ENCODE measurements at places on chromosomes 16 and 17. TPM values are rescaled to one million over a fixed set of nuclear protein-coding genes. Genes with fewer than 3 reads are reported as not detected.
A peak's percentile ranks its signal among the peaks of the same experiment; 100 is the strongest.

GRCh38 chr17:45110676-45111611 is 21.4 kb downstream of the PLCD3 start:
- no peak for DNase-seq

The ADAMTS18 gene
- total RNA-seq: 64.5 TPM

DNA sequence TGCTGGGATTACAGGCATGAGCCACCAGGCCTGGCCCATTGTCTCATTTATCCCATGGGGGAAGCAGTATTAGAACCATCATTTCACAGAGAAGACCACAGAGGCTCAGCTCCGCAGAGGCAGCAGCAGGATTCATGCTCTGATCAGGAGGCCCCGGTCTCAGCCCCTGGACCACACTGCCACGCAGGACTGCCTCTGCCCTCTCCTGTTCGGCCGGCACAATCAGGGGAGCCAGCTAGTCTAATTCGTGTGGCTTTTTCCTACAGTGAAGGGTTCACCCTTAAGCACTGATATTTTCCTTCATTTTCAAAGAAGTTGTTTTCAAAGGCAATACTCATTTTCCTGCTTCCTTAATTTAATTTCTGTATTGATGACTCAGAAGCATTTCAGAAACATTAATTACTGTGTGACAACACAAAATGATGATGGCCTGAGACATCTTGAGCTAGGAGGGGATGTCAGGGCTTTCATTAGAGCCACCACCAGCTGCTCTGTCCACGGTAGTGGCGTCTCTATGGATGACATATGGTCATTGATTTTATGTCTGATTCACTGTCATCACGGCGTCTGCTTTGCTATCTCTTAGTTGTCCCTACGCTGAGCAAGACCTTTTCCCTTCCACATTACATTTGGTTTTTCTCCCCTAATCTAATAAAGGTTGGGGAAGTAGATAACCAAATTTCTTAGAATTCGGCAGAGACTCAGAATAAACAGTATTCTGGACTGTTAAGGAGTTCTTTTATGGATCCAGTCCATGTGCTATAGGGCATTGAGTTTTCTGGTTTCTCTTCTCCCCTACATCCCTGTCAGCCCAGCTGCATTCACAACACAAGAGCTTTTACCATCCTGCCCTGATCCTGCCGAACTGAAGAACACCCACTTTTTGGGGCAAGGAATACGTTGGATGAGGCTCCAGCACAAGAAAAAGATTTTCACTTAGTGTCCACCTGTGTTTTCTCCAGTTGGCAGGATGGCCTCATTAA is 314.0 kb downstream of the SLC39A11 start:
- DNase-seq: no peak

DNA sequence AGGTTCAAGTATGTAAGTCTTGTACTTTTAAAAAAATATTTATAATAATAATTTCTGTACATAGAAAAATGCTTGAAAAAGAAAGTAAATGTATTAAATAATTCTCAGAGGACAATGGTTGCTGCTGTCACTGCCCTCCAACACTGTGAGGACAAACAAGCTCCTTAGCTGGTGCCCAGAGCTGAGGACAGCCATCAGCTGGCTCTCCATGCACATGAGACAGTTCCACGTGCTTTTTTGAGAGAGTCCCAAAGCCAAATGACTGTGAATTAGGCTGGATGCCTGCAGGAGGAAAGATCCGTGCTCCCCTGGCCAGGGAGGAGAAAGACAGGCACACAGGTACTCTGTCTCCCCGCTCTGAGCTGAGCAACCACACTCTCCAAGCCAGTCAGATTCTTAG is 115.5 kb upstream of the IRX5 start:
- no peak for DNase-seq

The CD300H gene
- not detected for total RNA-seq

DNA sequence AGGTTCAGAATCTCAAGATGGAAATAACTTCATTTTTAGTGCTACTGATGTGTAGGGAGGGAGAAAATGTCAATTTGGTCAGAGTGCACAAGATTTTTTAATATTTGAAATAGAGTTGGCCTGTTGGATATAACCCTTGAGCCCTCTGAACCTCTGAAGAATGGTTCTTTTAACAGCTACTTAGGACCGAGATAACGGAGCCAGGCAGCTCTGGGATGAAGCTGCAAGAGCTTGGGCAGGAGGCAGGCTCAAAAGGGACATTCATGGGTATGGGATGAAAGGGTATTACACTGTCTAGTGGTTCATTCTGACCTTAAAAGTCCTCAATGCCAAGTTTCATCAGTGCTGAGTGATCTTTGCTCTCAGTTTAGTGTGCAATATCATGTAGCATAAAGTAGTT is 111.4 kb upstream of the CPHXL start:
- no peak for DNase-seq

- no peak for DNase-seq
Observed at GRCh38 chr16:1877089-1877488, 5.1 kb upstream of the MEIOB start.

- DNase-seq: no peak
Observed at GRCh38 chr16:68238029-68238345, 2.1 kb upstream of the ESRP2 start.

The CACNG5 gene
- not detected for total RNA-seq

- peak; percentile 67 for DNase-seq
Observed at GRCh38 chr17:45277992-45278391, 16.1 kb upstream of the SPATA32 start.

The WNT9B gene
- total RNA-seq: not detected

DNA sequence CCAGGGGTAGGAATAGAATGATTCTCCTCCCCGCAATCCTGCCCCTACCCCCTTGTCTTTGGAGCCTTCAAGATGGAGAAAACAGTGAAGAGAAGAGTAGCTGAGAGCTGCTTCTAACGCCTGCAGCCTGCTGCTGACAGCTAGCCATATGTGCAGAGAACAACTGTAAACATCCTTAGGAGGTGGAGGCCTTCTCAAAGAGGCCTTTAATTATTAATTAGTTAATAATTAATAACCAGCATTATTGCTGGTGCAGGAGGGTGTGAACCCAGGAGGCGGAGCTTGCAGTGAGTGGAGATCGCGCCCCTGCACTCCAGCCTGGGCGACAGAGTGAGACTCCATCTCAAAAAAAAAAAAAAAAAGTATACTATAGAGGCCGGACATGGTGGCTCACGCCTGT is 8.5 kb downstream of the BFAR start:
- DNase-seq: no peak

- DNase-seq: no peak
Observed at GRCh38 chr17:79788989-79789942, 7.6 kb downstream of the CBX8 start.

GRCh38 chr16:29963021-29963743 is 1.3 kb downstream of the TMEM219 start:
- DNase-seq: no peak

DNA sequence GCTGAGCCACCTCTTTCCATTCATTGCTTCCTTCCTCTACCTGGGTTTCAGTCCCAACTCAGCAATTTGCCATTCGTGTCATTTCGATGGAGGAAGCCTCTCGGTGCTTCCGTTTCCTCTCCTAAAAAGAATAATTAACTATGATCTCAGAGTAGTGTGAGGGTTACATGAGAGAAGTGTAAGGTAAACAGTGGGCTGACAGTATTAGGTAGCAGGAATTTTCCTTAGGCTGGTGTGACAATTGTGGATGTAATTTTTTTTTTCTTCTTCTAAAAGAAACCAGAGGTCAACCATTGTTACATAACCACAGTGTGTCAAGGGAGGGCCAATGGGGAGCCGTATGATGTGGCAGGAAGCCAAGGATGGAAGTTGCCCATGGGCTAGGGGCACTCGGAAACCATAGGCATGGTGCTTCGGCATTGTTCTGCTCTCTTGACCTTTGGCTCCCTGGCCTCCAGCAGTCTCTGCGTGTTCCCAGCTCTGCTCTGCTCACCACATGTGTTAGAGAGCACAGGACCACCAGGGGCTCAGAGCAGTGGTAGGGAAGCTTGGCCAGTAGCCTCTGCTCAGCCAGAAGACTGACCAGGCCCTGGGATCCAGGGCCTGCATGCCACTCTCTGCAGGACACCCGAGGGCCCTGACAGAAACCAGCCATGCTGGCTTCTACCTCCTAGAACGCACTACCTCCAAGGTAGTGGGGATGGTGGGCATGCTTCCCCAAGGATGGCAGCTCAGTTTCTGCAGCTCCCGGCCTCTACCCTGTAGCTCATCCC is 2.0 kb upstream of the TOP2A start:
- peak; percentile 56 for DNase-seq

The CLEC3A gene
- not detected for total RNA-seq

DNA sequence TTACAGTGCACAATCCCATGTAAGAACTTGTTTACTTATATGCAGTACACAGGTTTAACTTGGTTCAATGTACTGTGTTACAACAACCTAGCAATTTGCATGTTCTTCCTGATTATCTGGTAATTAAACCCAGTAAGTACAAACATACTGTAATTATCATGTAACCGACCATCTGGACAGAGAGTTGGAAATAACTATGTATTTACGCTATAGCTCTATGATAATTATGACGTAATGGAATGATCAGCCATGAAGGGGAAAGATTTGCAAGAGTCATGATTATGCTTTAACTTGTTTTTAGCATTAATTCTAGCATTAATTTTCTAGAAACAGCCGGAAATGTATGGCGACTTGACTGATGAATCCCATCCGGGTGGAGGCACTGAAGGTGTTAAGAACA is 74.8 kb upstream of the SALL1 start:
- no peak for DNase-seq

The CLDN7 gene
- 5.3 TPM for total RNA-seq

The PDILT gene
- total RNA-seq: not detected

The CACNG3 gene
- not detected for total RNA-seq

The ZKSCAN2 gene
- total RNA-seq: 4.8 TPM

Measured in dermis blood vessel endothelial cell (primary cell).